ENCODE measurements at places on chromosomes 1 and 21.

GRCh38 chr21:44709426-44710293 is 1.7 kb downstream of the TSPEAR start:
- DNase-seq = no peak

DNA sequence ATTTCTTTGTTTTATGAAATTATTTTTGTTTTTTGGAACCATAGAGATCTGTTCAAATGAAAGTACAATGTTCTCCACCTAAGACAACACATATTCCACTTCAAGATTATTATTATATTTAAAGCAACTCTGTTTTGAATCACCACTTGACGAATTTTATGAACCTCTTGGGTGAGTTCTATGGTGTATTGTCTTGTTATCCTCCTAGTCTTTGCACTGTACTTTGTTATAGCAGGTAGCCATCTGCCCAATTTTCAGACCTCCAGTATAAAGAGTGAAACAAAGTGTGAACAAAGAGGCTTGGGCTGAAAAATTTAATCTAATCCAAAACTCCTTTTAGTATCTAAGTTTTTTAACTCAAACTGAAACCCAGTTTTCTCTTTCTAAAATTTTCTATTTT is 71.0 kb downstream of the LRRC7 start:
- DNase-seq = no peak

DNA sequence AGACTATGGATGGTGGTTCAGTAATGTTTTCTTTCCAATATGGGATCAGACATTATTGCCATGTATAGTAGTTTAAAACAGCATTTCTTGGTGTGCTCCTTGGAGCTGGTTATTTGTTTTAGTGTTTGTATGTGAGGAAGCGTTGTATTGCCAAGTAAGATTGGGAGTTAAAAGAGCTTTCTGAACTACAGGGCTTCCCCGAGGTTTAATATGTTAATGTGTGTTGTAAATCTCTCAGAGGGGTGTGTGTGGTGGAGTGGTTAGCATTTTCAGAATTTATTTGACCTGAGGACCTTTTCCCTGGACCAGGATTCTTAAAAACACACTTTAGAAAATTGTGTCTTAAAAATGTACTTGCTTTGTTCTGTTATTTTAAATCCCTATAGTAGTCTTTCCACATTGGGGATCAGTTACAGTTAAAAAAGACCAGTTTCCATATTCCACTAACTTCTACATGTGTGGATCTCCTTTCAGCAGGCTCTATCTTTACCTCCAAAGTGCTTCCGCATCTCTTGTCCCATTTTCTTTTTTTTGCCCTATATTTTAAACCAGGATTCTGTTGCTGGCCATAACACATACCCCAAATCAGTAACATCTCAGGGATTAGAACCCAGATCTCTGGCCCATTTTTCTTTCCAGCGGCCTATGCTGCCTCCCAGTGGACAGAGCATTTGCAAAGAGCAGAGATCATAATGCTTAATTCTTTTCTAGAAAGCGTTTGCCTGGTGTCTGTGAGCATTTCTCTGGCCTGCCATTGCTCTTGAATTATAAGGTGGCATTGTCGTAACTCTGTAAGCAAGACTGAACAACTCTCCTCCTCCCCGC is 58.6 kb downstream of the PBX1 start:
- no peak for DNase-seq

DNA sequence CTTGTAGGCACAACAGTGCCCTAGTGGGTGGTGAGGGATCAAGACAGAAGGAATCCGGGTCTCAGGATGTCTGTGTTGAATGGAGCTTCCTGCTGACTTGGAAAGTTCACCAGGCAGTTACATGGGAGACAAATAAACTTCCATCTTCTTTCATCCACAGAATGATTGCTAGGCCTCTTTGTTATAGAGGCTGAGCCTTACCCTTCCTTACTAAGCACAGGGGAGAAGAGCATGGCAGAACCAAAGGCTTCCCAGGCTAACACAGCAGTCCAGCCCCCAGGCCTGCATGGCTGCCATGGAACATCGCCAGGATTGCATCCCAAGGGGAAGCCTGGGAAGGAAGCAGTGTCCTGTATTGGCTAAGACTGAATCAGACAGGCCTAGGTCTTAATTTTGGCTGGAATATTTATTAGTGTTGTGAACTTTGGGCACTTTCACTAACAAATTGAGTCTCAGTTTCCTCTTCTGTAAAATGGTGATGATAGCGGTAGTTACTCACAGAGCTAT is 18.7 kb downstream of the HEYL start:
- DNase-seq = no peak

DNA sequence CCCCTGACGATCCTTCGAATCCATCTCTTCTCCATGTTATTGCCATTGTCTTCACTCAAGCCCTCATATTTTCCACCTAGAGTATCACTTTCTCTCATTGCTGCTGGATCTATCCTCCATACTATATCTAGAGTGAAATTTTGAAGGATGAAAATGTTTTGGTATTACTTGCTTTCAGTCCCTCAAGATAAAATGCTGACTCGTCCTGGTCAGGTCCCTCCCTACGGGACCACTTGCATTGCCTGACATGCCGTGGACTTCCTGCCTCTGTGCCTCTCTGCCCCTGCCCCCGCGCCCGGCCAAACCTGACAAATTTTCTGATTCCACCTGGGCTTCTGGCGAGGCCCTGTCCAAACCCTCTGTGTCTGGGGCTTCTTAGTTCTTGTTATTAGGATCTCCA is 23.6 kb downstream of the SPATA46 start:
- DNase-seq = no peak
